ENCODE measurements at places on chromosomes 5 and 9. TPM values are rescaled to one million over a fixed set of nuclear protein-coding genes. Genes with fewer than 3 reads are reported as not detected.

GRCh38 chr5:91140657-91141056 lies 242.5 kb downstream of the ARRDC3 start:
- no peak overlapping the region for H3K27ac ChIP-seq
- DNase-seq, result no peak
- peaks cover 3% of the 10 kb centered on the region for H3K27me3 ChIP-seq
- no peaks in the 10 kb centered on the region for H3K36me3 ChIP-seq

DNA sequence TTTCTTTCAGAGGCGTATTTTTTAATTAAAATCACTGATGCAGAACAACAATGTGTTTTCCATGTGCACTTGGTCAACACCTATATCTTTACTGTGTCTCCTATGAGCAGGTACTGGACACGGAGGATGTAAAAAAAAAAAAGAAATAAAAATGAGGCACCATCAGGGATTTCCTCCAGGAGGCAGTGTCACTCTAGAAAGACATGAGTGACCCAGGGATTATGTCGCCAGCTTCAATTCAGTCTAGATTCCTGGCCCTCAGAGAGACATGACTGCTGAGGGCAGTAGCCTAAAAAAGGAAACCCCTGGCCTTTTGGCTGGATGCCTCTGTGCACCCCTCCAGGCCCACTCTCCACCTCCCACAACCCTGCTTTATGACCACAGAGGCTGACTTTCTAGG lies 18.3 kb upstream of the IL33 start:
- no peak overlapping the region for H3K27ac ChIP-seq
- no peak for DNase-seq
- no peak overlapping the region for H3K4me3 ChIP-seq
- H3K36me3 ChIP-seq, result no peaks in the 10 kb centered on the region
- H3K27me3 ChIP-seq, result peaks cover 34% of the 10 kb centered on the region
- H3K4me1 ChIP-seq, result no peaks in the 10 kb centered on the region

GRCh38 chr5:160602744-160603143 lies 181.1 kb downstream of the PTTG1 start:
- no peaks in the 10 kb centered on the region for H3K36me3 ChIP-seq
- H3K4me3 ChIP-seq, result no peak overlapping the region
- H3K27ac ChIP-seq, result no peak overlapping the region
- H3K4me1 ChIP-seq, result no peaks in the 10 kb centered on the region
- H3K27me3 ChIP-seq, result no peaks in the 10 kb centered on the region
- no peak for DNase-seq

GRCh38 chr5:79182141-79182540 lies 53.8 kb upstream of the JMY start:
- no peak overlapping the region for H3K27ac ChIP-seq
- no peaks in the 10 kb centered on the region for H3K36me3 ChIP-seq
- no peaks in the 10 kb centered on the region for H3K4me1 ChIP-seq
- H3K27me3 ChIP-seq, result no peaks in the 10 kb centered on the region

DNA sequence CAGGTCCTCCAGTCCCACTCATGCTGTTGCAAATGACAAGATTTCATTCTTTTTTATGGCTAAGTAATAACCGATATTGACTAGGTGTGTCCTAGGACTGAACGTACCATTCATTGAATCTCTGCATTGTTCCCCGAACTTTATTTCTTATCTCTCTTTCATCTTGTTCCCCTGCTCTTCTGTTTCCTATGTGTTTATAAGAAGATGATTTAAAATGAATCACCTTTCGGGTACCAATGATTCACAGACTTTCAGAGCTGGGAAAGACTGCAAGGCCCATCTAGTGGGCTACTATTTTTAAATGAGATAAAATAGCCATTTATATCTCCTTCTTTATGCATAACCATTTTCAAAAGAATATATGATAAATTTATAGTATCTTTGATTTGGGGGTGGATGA lies 133.0 kb downstream of the CDH18 start:
- H3K4me3 ChIP-seq, result no peak overlapping the region
- H3K36me3 ChIP-seq, result no peaks in the 10 kb centered on the region
- no peaks in the 10 kb centered on the region for H3K27me3 ChIP-seq
- H3K4me1 ChIP-seq, result no peaks in the 10 kb centered on the region

GRCh38 chr9:130159057-130159456 lies 13.1 kb upstream of the NCS1 start:
- no peak overlapping the region for H3K27ac ChIP-seq
- DNase-seq, result no peak
- H3K4me3 ChIP-seq, result no peak overlapping the region
- no peaks in the 10 kb centered on the region for H3K4me1 ChIP-seq
- no peaks in the 10 kb centered on the region for H3K36me3 ChIP-seq

GRCh38 chr9:85056203-85056572 lies 386.7 kb downstream of the NTRK2 start:
- no peak overlapping the region for H3K4me3 ChIP-seq
- DNase-seq, result no peak
- H3K36me3 ChIP-seq, result no peaks in the 10 kb centered on the region
- H3K27me3 ChIP-seq, result peaks cover 15% of the 10 kb centered on the region
- H3K4me1 ChIP-seq, result no peaks in the 10 kb centered on the region
- H3K27ac ChIP-seq, result no peak overlapping the region

- no peaks in the 10 kb centered on the region for H3K4me1 ChIP-seq
- no peak overlapping the region for H3K27ac ChIP-seq
- DNase-seq, result peak; percentile 29
- no peak overlapping the region for H3K4me3 ChIP-seq
- no peaks in the 10 kb centered on the region for H3K27me3 ChIP-seq
Observed at GRCh38 chr9:113446323-113446740, 17.2 kb upstream of the RGS3 start.

GRCh38 chr9:121717141-121717991 lies 65.9 kb downstream of the DAB2IP start:
- DNase-seq, result no peak
- peak overlapping the region; percentile 37 for H3K27ac ChIP-seq
- no peaks in the 10 kb centered on the region for H3K4me1 ChIP-seq
- no peak overlapping the region for H3K4me3 ChIP-seq

- no peaks in the 10 kb centered on the region for H3K27me3 ChIP-seq
- H3K4me1 ChIP-seq, result no peaks in the 10 kb centered on the region
- no peak for DNase-seq
- no peak overlapping the region for H3K4me3 ChIP-seq
Observed at GRCh38 chr9:109269081-109269480, 51.8 kb downstream of the EPB41L4B start.

DNA sequence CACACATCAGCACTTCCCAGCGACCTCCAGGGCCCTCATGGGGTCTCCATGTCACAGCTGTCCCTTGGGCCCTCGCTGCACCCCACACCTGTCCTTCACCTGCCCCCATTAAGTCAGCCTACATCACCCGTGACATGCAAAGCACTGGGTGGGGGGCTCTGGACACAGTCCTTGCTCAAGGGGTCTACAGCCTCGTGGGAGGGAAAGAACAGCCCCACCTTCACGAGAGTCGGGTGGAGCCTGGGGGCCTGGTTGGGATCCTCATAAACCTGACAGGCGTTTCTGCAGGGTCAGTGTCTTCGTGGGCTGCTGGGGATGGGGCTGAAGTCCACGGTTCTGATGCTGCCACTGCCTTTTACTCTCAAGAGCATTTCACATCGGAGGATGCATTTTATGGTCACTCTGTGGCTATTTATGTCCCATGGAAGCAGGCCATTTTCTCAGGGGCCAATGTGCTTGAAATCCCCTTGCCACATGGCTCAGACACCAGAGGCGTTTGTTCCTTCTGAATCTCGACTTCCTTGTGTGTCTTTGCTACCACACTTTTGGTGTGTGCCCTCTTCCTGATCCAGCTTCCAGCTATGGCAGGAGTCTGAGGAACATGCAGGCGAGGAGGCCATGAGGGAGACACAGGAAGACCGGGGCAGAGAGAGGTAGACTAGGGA lies at the start of gene OR2V1:
Gene OR2V1, minus strand, starts transcription at position 338 of the 665 bp plus-strand sequence. CDS start 5,865 bp downstream, outside the sequence.
- no peak within 1 kb of the TSS for H3K27ac ChIP-seq
- H3K36me3 ChIP-seq, result peaks cover 9% of the 10 kb centered on the region
- H3K27me3 ChIP-seq, result peaks cover 69% of the 10 kb centered on the region
- no peak within 1 kb of the TSS for H3K4me3 ChIP-seq
- no peak for DNase-seq

DNA sequence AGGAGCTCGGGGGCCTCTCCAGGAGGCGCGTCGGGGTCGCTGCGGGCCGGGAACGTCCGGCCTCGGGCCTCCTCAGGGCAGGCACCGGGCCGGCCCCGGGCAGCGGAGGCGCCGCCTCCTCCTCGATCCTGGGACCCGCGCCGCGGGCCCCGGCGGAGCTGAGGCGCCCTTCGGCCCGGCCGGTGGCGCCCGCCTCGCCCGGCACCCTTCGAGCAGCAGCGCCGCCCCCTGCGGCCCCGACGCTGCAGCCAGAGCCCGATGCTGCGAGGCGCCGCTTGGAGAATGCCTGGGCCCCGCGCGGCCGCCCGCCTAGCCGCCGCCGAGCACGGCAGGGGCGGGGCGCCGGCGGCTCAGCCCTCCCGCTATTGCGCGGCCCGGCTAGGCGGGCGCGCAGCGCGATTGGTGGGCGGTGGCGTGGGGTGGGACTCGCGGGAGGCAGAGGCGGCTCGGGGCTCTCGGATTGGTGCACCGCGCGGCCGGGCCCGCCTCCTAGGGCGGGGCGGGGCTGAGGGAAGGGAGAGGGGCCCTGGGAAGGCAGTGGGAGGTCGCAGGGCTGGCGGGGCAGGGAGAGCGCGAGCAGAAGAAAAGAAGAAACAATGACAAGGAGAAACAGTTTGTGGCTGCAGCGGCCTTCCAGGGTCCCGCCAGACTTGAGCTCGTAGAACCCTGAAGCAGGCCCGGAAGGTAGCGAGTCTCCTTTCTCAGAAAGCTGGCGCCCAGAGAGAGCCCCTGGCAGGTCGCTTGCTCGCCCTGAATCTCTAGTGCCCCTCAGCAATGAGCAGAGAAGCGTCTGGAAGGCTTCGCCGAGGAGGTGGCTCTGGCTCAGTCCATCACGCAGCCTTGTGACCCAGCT lies at the start of gene EEIG1:
Gene EEIG1, minus strand, starts transcription at position 284 of the 853 bp plus-strand sequence. CDS start 852 bp downstream, outside the sequence.
- H3K4me1 ChIP-seq, result peaks cover 71% of the 10 kb centered on the region
- H3K27ac ChIP-seq, result peak within 1 kb of the TSS; percentile 98
- no peaks in the 10 kb centered on the region for H3K36me3 ChIP-seq

GRCh38 chr5:98510143-98510985 lies 263.1 kb upstream of the RGMB start:
- H3K27me3 ChIP-seq, result no peaks in the 10 kb centered on the region
- no peak overlapping the region for H3K4me3 ChIP-seq
- H3K4me1 ChIP-seq, result no peaks in the 10 kb centered on the region
- DNase-seq, result no peak
- no peak overlapping the region for H3K27ac ChIP-seq

DNA sequence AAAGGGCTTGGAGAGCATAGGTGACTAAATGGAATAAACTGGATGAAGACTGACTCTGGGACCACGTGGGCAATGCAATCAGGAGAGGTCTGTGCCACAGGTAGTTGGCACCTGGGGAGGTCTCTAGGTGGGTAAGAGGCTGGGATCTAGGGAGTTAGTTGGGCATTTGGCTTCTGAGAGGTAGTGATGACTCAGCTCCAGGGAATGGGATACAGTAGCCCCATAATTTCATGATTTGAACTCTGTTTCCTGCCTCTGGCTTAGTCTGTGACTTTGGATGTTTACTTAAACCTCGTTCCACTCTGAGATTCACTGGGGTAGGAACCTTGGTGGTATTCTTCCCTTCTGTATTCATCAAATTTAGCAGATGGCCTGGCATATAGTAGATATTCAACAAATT lies 240.8 kb downstream of the KIF4B start:
- H3K27ac ChIP-seq, result peak overlapping the region; percentile 60
- H3K36me3 ChIP-seq, result no peaks in the 10 kb centered on the region
- no peaks in the 10 kb centered on the region for H3K27me3 ChIP-seq
- H3K4me3 ChIP-seq, result no peak overlapping the region
- no peaks in the 10 kb centered on the region for H3K4me1 ChIP-seq

- no peak overlapping the region for H3K4me3 ChIP-seq
- no peaks in the 10 kb centered on the region for H3K4me1 ChIP-seq
- H3K27ac ChIP-seq, result no peak overlapping the region
- peaks cover 6% of the 10 kb centered on the region for H3K27me3 ChIP-seq
- H3K36me3 ChIP-seq, result no peaks in the 10 kb centered on the region
Observed at GRCh38 chr5:149452665-149453617, 73.8 kb upstream of the IL17B start.

DNA sequence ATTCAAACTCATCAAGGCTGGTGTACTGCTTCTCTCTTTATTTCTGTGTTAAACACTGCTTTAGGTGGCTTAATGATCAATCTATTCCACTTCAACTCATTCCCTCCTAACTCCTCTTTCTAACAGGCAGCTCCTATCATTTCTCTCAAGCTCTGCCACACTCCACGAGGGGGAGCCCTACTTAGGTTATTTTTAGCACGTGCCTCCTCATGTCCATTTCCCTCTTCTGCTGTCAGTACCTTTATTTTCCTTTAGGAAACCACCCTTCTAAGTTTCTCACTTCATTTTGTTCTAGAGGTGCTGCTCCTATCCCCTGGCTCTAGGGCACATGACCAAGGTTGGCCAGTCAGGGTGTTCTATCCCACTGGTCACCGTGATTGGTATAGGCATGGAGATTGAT lies 6.7 kb upstream of the BRINP1 start:
- DNase-seq, result no peak
- H3K4me3 ChIP-seq, result no peak overlapping the region
- no peaks in the 10 kb centered on the region for H3K4me1 ChIP-seq
- peaks cover 6% of the 10 kb centered on the region for H3K36me3 ChIP-seq

- DNase-seq, result no peak
- no peak overlapping the region for H3K4me3 ChIP-seq
- H3K27me3 ChIP-seq, result peaks cover 3% of the 10 kb centered on the region
- H3K36me3 ChIP-seq, result no peaks in the 10 kb centered on the region
- H3K4me1 ChIP-seq, result no peaks in the 10 kb centered on the region
Observed at GRCh38 chr5:122182491-122182921, 53.2 kb downstream of the ZNF474 start.

- no peak overlapping the region for H3K27ac ChIP-seq
- no peaks in the 10 kb centered on the region for H3K27me3 ChIP-seq
- no peak overlapping the region for H3K4me3 ChIP-seq
- H3K4me1 ChIP-seq, result peaks cover 8% of the 10 kb centered on the region
Observed at GRCh38 chr9:100011062-100011681, 87.6 kb downstream of the ERP44 start.

DNA sequence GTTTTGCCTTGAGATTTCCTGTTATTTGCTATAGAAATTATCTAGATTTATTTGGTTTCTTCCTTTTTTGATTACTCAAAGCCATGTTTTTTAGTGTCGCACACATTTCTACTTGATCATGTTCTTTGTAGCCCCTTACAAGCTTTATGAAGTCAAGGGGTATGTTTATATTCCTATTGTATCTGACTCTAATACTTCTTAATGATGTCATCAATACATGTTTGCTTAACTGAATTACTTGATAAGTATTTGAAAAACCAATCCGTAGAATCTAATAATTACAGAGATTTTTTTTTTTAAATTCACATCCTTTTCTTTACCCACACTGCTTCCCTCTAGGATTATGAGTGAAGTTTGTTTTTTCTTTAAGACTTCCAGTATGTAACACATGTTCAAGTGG lies 53.0 kb downstream of the CDC42SE2 start:
- no peak overlapping the region for H3K27ac ChIP-seq
- peaks cover 35% of the 10 kb centered on the region for H3K4me1 ChIP-seq
- peaks cover 22% of the 10 kb centered on the region for H3K36me3 ChIP-seq
- H3K27me3 ChIP-seq, result no peaks in the 10 kb centered on the region
- no peak overlapping the region for H3K4me3 ChIP-seq

GRCh38 chr5:76684756-76685519 lies 31.0 kb upstream of the F2R start:
- H3K27me3 ChIP-seq, result no peaks in the 10 kb centered on the region
- H3K4me3 ChIP-seq, result peak overlapping the region; percentile 13
- no peak for DNase-seq
- peaks cover 14% of the 10 kb centered on the region for H3K4me1 ChIP-seq

Gene NDST1
- 0.61 TPM for polyA plus RNA-seq

Gene SCGB3A2
- polyA plus RNA-seq, result not detected

Gene ELL2
- polyA plus RNA-seq, result 8.3 TPM

Gene C6
- not detected for polyA plus RNA-seq

Gene BSPRY
- 1.4 TPM for polyA plus RNA-seq

Gene MPDZ
- not detected for polyA plus RNA-seq

Gene PTGES
- not detected for polyA plus RNA-seq

Gene TAF11L9
- not detected for polyA plus RNA-seq

Gene SOHLH1
- polyA plus RNA-seq, result not detected

Gene SOWAHA
- polyA plus RNA-seq, result not detected

Gene PKD2L2
- polyA plus RNA-seq, result 1.0 TPM

Gene IRX1
- polyA plus RNA-seq, result not detected
